ENCODE measurements at places on chromosomes 12 and 14.

DNA sequence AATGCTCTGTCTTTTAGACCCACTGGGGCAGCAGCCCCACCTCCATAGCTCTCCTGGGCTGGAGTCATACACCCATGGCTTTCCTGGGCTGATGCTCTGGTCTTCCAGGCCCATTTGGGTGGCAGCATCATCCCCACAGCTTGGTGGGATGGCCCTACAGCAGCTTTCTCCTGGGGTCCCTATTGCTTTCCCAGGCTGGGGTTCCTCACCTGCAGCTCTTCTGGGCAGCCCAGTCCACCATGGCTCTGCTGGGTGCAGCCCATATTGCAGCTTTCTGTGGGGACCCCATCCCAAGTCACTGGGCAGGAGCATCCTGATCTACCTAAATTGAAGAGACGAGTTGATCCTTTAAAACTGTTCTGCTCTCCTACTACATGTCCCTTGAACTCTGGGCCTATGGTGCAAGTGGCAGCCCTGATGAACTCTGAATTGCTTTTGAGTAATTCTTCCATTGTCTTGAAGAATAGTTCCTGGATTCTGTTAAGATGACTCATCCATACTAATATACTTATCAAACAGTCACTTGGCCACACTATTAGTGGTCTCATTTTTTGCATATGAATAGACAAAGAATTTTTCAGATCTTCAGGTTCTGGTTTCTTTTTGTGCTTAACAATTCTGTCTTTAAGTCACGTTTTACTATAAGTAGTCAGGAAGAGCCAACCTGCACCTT is 390.1 kb downstream of the DPF3 start:
- no peak for DNase-seq

GRCh38 chr14:73248108-73248868 is 11.0 kb downstream of the PAPLN start:
- DNase-seq: no peak

- no peak for DNase-seq
These were observed 288.6 kb downstream of the PDZRN4 start for GRCh38 chr12:41476499-41477439.

DNA sequence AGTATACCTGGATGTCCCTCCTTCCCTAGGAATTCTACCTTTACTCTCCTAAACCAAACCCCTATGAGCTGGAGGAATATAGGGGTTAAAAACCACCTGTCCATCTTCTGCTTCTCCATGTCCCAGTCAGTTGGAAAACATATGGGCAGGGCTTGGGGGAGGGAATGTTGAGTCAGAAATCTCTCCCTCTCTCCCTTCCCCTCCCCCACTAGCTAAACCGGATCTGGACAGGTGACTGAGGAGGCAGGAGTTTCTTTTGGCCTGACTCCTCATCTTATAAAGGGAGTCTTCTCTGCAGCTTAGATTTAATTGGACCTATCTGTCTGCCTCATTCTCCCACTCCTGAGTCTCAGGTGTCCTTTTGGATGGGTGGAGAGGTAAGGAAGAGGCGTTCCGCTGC is 6.1 kb downstream of the ERBB3 start:
- DNase-seq: no peak

GRCh38 chr12:53695152-53696145 is 19.6 kb upstream of the ATP5MC2 start:
- DNase-seq: no peak

DNA sequence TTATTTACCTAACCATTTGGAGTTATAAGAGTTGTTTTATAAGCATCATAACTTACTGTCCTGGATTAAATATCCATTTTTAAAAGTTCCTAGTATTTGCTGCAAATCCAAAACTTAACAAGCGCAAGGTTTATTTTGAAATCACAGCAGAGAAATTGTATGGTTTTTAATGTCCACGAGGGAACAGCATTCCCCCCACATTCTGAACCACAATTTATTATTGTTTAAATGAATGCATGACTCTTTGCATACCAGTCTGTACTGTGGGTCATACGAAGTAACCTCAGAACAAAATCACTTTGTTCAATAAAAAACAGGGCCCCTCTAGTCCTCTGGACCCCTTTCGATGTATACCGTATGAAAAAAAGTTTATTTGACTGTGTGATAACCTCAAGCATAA is 75.9 kb downstream of the DACT1 start:
- no peak for DNase-seq

GRCh38 chr12:13373803-13374202 is 177.3 kb downstream of the EMP1 start:
- no peak for DNase-seq

DNA sequence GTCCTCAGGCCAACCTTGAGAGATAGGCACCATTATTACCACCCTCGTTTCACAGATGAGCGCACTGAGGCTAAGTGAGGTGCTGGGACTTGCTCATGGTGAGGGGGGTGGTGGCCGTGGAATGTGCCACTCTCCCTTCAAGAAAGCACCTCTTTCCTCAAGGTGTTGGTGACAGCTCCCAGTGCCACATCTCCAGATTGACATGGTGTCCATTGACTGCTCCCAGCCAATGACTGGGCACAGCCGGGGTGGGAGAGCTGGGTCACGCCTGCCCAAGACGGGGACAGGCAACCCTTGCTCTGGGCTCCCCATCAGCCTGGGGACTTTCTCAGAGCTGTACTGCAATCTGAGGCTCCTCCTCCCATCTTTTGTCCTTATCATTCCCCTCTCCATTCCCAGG is 21.0 kb upstream of the MYL2 start:
- no peak for DNase-seq

DNA sequence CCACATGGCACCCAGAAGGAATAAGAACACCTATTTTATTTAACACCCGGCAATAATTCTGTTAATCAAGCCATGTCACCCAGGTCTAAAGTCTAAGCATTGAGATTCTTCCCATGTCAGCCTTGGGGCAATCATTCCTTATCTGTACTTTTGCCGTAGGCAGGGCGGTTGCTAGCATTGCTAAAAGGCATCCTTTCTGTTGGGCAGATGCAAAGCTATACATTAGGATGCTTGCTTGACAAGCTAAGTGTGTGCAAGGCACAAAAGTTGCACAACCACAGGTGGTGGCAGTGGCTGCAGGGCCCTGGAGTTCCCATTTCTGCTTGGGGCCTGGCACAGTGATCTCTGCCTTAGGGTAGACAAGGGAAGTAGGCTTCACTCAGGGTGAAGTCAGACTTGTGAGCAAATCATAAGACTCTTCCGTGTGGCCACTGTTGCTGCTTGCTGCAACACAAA is 12.5 kb upstream of the GALNT6 start:
- DNase-seq: no peak

DNA sequence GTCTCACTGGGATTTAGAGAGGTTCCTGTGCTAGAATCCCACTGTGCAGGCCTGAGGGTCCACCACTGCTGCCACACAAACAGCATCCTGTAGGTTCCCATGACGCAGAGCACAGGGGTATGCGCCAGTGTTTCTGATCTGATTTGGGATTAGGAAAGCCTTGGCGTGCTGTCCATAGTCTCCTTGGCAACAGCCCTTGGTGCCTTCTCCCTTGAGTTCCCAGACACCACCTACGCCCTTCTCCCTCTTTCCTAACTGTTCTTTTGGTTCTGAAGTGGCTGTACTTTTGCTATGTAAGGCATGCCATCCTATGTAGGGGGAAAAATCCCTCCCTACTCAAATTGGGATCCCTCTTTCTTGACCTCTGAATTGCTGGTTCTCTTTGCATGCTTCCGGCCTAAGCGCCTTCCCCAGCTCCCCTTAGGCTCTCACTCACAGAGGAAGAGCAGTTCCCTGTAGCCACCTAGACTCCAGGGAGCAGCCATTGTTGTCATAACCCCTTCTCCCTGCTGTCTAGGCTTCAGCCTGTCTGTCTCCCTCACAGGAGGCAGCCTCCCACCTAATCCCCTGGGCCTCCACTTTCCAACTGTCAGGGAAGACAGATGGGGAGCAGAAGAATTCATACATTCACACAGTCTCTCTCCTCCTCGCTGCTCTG is 14.8 kb upstream of the RIC8B start:
- DNase-seq: no peak

DNA sequence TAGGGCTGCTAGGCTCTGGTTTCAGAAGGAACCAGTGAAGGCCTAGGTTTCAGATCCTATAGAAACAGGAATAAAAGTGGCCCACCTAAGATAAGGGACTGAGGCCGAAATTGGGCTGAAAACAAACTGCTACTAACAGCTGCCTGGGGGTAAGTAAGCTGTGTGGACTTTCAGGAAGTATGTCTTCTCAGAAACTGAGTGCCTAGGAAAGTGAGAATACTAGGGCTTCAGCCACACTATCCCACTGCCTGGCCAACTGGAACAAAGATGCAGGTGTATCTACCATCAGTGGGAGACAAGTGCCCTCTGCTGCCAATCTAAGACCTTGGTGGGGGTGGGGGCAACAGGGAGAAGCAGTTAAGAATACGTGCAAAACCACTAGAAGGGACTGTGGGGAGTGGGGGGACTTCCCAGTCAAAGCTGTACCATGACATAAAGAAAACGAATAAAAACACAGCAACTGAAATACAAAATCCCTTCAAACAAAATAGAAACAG is 82.5 kb downstream of the MED13L start:
- DNase-seq: no peak

DNA sequence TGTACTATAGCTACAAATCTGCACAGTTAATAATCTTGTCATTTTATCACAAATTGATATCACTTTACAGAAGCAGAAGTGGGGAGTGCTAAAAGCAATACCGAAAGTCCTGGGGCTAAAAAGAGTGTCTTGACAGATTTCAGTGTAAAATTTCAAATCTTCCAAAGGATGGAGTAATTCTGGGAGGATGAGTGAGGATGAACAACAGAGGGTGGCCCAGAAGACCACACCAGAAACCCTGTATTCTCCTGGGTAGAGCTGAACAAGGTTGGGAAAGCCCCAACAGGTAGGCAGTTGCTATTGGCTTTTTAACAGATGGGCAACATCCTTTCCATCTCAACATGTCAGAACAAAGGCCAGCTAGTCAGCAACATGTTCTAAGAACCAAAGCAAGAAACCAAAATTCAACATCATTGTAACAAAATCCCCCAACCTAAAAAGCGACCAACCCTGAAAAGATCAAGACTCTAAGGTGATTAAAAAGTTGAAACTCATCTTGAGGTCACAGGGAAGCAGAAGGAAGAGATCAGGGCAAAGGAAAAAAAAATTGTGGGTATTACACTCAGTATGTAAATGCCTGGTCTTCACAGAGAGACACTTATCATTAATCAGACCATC is 38.8 kb downstream of the CBX5 start:
- no peak for DNase-seq

DNA sequence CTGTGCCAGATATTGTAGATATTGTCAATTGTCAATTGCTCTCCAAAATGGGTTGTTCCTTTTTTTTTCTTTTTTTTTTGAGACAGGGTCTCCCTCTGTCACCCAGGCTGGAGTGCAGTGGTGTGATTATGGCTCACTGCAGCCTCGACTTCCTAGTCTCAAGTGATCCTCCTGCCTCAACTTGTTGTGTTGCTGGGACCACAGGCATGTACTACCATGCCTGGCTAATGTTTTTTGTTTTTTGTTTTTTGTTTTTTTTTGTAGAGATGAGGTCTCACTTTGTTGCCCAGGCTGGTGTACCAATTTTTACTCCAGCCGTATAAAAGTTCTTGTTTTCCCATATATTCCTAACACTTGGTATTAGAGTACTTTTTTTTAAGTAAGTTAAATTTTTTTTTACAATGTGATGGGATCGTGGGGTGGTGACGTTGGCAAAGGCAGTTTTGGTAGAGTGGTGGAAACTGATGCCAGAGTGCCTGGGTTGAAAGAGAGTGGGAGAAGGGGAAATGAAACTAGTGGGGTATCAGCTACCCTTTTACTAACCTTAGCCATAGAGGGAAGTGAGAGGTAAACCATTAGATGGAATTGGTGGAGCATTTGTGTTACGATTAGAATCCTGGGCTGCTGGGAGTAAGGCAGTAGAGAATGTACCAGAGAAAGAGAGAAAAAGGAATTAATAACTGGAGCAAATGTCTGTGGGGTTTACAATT is 33.0 kb upstream of the CFAP54 start:
- DNase-seq: no peak

- DNase-seq: no peak
These were observed 3.7 kb downstream of the DHRS7 start for GRCh38 chr14:60161196-60162107.

DNA sequence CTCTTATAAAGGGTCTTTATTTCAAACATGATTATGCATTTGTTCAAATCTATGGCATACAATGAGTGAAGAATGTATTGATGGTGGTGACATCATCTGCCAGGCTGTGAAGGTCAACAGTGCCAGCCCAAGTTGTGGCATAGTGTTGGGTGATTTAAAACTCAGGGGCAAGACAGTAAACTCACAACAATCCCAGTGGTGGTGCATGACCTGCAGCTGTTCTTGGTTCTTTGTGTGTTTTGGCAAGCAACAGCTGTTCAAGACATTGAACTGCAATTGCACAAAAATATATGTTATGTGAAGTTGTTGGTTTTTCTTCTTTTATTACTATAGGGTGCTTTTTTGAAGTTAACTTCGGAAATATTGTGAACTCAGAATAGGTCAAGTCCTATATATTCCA is 851.6 kb downstream of the NRXN3 start:
- no peak for DNase-seq

GRCh38 chr14:100325958-100326357 is 2.8 kb downstream of the SLC25A47 start:
- no peak for DNase-seq

- DNase-seq: no peak
These were observed at the start of gene TAS2R9 for GRCh38 chr12:10810068-10810467. TAS2R9 (minus strand) TSS chr12:10810168; CDS start chr12:10810075, 93 bp downstream.

GRCh38 chr12:110809149-110809548 is 37.6 kb upstream of the CCDC63 start:
- no peak for DNase-seq

DNA sequence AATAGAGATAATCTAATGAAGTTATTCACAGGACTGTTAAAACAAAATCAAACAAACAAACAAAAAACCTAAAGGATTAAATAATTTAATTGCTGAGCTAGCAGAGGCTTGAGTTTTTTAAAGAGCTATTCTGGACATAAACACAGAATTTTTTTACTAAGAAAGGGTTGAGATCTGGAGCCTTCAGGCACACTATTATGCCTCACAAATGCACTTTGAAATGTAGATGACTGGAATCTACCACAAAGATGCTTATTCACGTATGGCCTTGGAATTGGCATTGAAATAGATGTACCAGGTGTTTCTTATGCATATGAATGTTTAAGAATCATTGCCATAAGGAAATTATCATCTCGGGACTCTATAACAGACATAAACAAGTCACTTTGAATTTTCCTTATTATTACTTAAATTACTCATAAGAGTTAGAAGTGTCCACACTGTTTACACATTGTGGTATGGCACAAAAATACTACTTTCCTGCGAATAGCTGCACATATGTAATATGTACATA is 21.6 kb downstream of the PUS7L start:
- DNase-seq: no peak

- DNase-seq: no peak
These were observed 435.2 kb upstream of the DCN start for GRCh38 chr12:91617818-91618217.

DNA sequence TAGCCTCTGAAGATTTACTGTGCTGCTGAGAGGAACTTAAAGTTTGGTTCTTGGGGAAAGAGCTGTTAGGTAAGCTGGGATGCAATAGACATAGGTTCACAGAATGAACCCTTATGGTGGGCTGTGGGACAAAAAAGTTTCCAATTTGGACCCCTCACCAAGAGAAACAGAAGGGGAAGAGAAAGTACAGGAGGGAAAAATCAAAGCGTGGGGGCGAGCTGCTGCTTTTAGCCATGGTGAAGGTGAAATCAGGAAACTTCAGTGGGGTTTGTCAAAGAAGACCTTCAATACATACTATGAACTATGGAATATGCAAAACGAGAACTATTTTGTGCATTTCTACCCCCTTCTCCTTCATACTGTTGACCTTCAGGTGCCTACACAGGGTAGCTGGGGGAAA is 10.6 kb upstream of the NINJ2 start:
- no peak for DNase-seq
